ENCODE measurements at places on chromosomes 13 and 19.

DNA sequence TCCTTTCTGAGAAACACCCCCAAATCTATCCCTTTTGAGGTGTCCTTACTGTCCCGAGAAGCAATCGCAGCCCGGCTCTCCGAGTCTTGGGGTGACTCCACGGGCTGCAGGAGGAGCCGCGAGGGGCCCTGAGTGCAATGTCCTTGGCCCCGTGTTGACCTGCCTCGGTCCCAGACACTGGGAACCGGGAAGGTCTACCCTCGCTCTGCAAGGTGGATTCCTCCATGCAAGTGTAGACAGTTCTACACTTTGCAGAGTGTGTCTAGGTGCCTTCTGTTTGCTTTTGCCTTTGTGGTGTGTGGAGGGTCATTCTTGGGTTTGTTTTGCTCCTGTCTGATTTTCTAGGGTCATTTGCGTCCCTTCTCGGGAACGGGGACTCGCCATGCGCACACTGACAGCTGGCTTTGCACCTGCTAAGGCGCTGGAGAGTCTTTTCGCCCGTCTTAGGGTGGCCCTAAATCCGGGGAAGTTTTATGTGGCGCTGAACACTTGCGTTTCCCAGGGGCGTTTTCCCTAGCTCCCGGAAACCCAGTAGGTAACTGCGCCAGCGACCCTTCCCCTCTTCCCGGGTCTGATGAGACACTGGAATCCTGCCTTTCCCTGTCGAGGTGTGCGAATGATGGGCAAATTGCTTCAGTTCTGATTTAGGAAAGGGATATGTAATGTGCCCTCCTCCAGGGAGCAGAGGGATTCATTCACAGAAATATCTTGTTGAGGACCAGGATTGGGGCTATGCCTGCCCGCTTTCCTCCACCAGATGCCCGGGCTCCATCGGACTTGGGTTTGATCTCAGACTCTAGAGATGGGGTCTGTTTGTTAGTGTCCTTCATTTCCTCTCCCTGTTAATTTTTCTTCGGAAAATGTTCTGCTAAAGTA, 755 bp downstream of the SERTM1 start:
- DNase-seq, result no peak

DNA sequence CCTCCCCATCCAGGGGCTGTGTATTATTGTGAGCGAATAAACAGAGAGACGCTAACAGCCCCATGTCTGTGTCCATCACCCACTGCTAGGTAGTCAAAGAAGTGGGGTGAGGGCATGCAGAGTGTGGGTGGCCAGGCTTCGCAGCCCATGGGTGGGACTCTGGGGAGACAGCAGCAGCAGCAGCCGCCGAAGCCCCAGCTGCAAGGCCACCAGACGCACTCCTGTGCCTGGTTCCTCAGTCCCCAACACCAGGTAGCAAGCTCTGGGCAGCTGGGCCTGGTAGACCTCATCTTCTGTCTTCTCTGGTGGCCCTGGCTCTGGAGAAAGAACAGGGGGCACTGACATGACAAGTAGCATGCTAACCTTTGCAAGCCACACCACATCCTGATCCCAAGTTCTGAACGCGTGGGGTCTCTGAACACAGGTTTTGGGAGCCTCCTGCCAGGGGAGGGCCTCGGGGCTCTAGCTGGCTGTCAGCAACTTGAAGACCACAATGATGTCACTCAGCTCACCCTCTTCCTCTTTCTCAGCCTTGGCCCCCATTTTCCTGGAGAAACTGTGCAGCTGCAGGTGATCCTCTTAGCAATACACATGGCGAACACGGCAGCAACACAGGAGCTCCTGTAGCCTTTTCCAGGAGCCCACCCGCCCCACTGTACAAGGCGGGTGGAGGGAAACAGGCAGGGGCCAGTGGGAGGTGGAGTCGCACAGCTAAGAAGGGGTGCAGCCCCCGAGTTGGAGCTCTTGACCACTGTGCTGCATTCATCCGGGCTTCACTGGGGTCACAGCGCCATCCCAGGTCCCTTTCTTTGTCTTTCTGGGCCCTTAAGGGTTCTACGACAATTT, 5.8 kb downstream of the FUZ start:
- no peak for DNase-seq

DNA sequence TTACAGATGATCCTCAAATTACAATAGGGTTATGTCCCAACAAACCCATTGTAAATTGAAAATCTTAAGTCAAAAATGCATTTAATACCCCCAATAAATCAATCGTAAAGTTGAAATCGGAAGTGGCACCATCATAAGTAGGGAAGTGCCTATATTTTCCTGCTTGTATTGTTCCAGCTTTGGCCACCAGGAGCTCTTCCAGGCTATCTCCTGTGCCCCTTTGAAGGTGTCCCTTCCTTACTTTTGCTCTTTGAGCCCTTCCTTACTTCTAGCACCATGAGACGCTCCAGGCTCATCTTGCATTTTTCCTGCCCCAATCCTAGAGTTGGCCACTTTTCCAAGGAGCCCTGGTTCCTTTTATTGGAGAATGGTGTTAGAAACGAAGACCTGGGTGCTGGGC, 163.0 kb upstream of the TSC22D1 start:
- DNase-seq, result no peak

DNA sequence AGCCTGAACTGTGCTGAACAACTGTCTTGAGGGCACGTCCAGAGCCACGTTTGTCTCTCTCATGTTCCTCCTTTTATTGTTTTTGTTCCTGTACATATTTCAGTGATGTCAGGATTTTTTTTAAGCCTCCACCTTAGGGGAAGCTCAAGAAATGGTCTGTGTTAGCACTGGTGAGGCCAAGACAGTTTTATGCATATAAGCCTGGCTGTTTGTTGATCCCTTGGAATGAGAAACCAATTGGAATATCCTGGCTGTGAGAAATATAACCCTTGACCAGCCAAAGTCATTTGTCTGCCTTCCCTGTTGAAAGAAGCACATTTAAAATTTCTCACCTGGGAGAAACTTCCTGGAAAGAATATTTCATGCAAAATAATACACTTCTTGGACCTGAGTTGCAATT, 115.8 kb downstream of the DNAJC15 start:
- DNase-seq, result no peak

- no peak for DNase-seq
Observed at GRCh38 chr13:71597150-71597549, 269.9 kb downstream of the DACH1 start.

DNA sequence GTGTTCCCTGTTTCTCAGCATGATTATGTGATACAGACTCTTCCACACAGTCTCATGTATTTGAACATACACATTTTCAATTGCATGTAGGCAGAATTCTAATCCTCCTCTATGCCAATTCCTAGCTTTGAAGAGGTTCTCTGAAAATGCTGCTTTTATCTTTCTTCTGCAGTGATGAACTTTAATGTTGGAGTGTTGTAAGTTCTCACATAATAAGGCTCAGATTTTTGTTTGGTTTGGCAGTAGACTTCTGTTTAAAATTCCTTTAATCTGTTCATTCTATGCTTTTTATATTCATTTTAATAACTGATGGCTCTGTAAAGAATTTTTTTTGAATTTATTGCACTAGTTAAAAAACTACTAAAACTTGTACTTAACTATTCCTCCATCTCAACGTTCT, 225.8 kb downstream of the GGACT start:
- no peak for DNase-seq

DNA sequence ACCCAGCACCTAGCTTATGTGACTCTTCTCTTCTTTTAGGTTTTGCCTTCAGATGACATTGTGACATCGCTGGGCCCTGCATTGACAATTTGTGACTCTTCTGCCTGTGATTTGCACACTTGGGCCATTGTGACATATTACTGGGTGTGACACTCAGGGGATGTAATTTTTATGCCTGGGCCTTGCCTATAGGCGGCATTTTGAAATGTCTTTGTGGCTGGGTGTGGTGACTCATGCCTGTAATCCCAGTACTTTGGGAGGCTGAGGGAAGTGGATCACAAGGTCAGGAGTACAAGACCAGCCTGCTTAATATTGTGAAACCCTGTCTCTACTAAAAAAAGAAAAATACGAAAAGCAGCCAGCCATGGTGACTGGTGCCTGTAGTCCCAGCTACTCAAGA, 28.4 kb upstream of the ZNF681 start:
- no peak for DNase-seq

GRCh38 chr19:41218615-41219507, at the start of gene AXL:
TSS of gene AXL (plus strand) at chr19:41219223. CDS start at chr19:41219393, 170 bp downstream.
- peak; percentile 69 for DNase-seq

DNA sequence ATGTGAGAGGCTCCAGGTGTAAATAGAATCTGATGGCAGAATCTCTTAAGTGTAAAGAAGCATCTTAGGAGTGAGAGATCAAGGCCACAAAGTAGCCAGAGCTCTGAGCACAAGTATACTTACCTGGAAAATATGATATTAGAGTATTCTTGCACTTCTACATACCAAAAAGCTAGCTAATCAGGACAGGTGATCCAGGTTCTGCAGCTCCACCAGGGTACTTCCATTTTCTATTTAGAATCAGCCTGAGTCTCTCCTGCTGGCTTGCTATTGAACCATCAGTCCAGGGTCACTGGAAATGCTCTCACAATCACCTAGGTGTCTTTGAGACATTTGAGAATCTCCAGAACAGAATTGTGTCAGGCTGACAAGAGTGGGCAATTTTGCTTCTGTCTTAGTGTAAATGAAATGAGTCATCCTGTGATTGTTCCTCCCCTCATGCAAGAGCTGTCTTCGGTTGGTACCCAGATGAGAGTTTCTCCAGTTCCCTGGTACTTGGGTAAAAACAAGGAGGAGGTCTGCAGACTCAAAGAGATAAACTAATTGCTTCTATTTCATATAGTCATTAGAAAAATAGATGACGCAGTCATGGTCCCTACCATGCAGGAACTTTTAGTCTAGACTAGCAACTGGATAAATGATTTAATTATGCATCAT, 14.6 kb downstream of the ZNF254 start:
- no peak for DNase-seq

GRCh38 chr13:68048802-68049359, 818.7 kb upstream of the PCDH9 start:
- DNase-seq, result no peak

GRCh38 chr13:78317030-78317429, 286.3 kb downstream of the POU4F1 start:
- DNase-seq, result no peak

DNA sequence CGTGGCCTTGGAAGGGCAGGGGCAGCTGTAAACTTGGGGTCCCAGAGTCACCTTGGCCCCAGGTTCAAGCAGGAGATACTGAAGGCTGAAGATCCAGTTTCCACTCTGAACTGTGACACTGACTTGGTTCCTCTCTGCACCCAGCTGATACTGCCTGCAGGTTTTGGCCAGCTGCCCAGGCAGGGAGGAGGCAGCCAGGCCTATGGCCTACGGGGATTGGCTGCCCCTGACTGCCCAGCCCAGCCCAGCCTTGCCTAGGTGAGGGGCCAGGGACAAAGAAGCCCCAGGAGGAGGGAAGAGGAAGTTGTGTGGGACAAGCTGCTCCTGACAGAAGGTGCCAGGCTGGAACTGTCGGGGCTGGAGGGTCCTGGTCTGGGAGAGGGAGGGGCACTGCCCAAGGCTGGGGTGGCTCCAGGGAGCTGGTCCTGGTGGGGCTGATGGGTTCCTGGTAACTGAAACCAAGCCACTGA, 51.7 kb upstream of the CYP4F8 start:
- no peak for DNase-seq

DNA sequence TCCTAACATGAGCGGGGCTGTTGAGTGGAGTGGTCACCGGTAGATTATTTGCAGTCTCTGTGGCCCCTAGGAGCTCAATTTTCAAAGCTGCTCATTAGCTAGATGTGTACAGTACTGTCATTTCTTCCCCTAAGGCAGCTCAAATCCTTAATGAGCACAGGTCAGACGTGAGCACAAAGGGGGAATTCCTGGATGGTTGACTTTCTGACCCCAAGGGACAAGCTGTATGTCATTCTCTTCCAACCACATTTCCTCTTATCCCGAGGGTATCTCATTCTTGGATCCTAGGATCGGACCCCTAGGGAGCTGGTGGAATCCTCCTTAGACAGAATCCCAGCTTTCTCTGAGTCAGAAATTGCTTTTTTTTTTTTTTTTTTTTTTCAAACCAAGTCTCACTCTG, 5.7 kb upstream of the OR7G3 start:
- no peak for DNase-seq

- peak; percentile 68 for DNase-seq
Observed at GRCh38 chr13:108957369-108958012, 328.1 kb downstream of the MYO16 start.

DNA sequence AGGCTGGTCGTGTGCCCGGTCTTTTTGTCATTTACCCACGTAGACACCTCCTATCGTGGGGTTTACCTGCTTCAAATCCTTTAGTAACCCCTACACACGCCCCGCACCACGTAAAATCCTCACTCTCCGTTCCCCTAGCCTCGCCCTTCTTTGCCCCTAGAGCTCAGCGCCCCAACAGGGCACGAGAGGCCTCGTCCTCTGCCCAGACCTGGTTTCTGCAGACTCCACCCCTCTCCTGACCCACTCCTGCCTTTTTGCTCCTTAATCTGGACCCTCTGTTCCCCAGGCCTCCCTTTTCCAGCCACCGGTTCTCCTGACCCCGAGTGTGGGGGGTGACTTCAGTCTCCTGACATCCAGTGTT, 412 bp downstream of the ZNF528 start:
- DNase-seq, result no peak

DNA sequence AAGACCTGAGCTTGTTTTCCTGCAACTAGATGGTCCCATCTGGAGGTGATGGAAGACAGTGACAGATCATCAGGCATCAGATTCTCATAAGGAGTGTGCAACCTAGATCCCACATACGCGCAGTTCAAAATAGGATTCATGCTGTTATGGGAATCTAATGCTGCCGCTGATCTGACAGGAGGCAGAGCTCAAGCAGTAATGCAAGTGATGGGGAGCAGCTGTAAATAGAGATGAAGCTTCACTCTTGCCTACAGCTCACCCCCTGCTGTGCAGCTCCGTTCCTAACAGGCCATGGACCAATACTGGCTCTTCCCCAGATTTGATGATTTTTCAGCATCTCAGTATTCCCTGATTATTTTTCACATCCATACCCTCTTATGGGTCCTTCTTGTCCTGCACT, 208.4 kb upstream of the RXFP2 start:
- no peak for DNase-seq

DNA sequence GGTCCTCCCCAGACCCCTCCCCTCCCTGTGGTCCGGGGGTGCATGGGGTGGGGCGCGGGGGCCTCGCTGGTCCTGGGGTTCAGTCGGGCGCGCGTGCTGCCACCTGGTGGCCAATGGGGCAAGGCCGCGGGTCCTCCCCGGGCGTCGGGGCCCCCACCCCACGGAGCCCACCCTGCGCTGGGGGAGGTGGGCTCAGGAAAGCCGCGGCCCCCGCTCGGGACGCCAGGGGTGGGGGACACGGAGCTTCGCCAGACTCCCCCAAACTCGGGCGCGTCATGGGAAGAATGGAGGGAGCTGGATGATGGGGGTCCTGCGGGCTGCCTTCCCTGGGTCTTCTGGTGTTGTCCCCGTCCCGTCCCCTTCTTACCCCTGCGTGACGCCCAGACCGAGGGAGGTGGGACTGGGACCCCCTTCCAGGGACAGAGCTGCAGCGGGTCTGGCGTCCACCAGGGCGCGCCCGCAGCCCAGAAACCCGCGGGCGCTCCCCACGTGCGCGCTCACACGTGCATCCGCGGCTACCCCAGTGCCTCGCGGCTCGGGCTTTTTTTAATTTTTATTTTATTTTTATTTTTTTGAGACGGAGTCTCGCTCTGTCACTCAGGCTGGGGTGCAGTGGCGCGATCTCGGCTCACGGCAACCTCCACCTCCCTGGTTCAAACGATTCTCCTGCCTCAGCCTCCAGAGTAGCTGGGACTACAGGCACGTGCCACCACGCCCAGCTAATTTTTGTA, 19.8 kb upstream of the TCF3 start:
- no peak for DNase-seq

Data from GM04504 (cell line).